ENCODE measurements at places on chromosomes 3 and 15.
A peak's percentile ranks its signal among the peaks of the same experiment; 100 is the strongest.

- no peak for DNase-seq
These were observed 662.0 kb upstream of the CCDC54 start for GRCh38 chr3:106715286-106715685.

- peak; percentile 5 for DNase-seq
These were observed 9.9 kb upstream of the RPL29 start for GRCh38 chr3:52005571-52005986.

DNA sequence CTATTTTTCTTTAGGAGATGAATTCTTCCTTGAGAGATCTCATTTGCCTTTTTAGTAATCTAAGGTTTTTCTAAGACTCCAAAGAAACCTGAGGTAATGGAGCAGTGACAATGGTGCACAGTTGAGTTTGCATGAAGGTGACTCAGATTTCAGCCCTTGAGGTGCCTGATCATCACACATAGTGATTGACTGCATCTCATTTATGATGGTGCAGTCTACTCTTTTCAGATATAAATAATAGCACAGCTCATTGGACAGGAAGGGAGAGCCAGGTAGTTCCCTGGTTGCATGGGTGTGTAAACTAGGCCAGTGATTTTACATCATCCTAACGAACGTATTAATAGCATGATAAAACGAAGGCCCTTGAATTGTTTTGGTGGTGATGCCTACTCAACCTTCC, 86.1 kb upstream of the SAMMSON start:
- DNase-seq: no peak

DNA sequence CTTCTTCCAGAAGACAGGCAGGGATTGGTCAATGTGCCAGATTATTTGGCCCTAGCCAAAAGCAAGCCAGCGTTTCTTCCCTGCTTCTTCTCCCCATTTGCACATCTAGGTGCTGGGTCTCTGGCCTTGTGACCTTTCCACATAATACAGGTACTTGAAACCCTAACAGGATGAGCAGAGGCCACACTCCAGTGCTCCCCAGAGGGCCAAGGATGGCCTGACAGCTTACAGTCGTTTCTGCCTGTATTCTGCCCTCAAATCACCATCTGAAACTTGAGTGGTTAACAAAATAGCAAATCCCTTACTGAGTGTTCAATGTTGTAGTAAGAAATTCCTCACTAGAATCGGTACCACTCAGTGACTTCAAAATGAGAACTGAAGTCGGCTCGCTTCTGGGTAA, 29.1 kb downstream of the MKRN2 start:
- no peak for DNase-seq

DNA sequence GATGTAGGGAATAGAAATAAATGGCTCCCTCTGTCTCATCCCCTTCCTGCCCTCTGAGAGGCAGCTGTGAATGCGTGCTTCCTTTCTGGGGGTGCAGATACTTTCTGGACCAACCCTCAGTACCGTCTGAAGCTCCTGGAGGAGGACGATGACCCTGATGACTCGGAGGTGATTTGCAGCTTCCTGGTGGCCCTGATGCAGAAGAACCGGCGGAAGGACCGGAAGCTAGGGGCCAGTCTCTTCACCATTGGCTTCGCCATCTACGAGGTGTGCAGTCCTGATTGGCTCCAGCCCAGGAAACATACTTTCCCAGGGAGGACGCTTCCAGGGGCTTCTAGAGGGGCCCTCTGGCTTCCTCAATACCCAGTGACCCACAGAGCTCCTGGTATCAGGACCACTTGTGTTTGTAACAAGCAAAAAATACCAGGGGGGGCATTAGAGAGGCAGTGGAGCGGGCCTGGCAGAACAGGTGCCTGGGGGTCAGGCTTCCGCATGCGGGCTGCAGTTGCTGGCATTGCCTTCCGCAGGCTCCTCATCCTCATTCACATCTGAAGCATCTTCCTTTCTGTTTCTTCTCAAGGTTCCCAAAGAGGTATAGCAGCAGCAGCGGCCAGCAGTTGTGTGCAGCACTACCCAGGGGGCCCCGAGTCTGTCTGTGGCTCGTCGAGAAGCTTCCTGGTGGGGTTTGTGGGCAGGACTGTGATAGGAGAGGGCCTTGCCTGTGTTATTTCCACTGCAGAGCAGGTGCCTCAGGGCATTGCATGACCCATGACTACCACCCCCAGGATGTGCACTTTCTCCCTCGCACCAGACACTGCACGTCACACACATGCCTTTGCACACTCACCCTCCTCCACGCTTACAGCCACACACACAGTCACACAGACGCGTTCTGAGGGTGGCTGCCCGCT, 42.5 kb downstream of the CAPN3 start:
- no peak for DNase-seq

DNA sequence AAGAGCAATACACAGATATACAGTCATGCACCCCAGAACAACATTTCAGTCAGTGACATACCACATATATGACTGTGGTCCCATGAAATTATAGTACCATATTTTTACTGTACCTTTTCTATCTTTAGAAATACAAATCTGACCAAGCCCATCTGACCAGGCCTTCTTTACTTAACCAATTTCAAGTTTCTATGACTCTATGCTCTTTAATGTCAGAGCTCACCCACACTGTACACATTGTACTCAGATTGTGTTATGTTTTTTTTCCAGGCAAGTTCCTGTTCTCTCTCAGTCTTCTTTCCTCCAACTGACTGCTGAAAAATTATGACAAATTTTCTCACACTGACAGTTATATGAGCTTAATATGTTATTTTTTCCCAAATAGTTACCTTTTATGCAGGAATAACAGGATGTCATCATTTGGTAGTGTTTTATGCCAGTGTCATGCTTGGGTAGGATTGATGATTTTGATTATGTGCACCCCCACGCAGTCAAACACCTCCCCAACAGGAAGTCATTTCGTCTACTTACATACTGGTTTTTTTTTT, 8.0 kb upstream of the CBLB start:
- DNase-seq: no peak

- DNase-seq: no peak
These were observed 65.2 kb downstream of the SLC9C1 start for GRCh38 chr3:112228786-112229185.

DNA sequence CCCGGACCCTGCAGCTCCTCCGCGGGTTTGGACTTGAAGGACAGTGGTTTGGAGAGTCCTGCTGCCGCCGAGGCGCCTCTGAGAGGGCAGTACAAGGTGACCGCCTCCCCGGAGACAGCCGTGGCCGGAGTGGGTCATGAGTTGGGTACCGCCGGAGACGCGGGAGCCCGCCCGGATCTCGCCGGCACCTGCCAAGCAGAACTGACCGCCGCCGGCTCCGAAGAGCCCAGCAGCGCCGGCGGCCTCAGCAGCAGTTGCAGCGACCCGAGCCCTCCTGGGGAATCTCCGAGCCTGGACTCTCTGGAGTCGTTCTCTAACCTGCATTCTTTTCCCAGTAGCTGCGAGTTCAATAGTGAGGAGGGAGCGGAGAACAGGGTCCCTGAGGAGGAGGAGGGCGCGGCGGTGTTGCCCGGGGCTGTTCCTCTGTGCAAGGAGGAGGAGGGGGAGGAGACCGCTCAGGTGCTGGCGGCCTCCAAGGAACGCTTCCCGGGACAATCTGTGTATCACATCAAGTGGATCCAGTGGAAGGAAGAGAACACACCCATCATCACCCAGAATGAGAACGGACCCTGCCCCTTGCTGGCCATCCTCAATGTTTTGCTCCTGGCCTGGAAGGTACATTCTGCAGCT, 634 bp downstream of the MINDY2 start:
- DNase-seq: peak; percentile 34

- DNase-seq: no peak
These were observed 350.7 kb downstream of the NSUN3 start for GRCh38 chr3:94413336-94414108.

DNA sequence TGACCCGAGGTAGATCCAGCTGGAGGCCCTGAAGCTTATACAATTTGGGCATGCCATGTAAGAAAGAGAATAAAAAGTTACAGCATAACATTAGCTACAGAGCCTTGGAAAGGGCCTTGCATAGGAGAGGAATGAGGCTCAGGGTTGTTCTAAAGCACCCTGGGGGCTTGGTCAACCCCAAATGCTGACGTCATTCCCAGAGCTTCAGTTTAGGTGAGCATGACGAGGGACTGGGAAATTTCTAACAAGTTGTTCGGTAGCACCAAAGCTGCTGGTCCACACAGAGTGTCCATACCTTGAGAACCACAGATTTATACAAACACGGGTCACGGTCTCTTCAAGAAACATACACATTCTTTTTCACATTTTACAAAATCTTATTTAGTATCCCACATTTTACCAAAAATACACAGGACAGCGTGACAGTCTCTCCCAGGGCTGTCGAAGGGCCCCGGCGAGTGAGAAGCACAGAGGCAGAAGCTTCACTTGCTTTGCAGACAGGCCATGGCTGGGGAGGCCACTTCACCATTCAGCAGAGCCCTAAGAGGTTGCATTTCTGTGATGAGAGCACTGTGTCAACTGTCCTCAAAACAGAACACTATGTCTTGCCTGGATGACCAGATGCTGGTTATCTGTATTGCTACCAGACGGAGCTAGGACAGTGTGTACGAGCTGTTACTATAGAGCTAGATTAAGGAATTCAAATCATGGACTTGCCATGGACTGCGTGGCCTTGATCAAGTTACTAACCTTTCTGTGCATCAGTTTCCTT, 68.2 kb upstream of the ARRDC4 start:
- DNase-seq: no peak

DNA sequence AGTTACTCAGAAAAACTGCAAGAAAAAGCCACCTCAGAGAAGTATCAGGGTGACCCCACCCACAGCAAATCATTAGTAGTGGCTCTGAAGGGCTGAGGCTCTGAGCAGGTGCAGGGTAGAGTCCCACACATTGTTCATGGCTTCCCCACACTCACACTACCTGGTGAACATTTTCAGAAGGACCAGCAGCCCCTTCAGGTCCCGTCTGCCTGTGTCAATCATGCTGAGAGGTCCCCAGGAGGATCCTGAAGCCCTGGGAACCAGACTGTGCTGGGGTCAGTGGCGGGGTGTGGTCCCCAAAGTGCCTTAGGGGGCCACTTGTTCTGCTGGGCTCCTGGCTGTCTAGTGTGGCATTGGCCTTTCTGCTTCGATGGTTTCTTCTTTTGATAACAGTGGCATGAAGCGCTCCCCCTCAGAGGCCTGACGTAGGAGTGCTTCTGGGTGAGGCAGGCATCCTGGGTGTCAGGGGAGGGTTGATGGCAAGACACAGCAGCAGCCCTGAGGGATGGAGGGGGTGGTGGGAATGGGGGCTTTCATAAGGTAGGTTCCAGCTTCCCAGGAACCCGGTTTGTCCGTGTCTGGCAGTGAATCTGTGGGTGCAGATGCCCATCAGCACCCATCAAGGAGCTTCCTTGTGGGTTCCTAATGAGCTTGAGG, 19.0 kb upstream of the FANCD2 start:
- no peak for DNase-seq

GRCh38 chr15:73369154-73369694, 466 bp upstream of the HCN4 start:
- no peak for DNase-seq

DNA sequence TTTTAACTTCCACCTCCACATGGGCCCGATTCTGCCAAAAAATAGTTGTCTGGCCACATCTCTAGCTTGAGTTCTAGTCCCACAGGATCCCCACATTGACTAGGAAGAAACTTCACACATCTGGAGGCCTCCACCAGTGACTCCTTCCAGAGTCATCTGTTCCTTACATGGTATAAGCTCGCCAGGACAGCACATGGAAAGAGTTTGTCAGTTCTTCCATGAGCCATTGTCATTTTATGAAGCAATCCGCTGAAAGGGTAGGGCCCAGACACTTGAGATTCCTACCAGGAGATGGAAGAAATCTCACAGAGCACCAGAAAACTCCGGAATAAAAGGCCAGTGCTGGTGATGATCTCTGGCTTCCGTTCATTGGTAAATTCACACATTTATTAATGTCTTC, 350.5 kb upstream of the ICE2 start:
- no peak for DNase-seq

GRCh38 chr15:48582452-48583247, 62.9 kb downstream of the FBN1 start:
- no peak for DNase-seq

DNA sequence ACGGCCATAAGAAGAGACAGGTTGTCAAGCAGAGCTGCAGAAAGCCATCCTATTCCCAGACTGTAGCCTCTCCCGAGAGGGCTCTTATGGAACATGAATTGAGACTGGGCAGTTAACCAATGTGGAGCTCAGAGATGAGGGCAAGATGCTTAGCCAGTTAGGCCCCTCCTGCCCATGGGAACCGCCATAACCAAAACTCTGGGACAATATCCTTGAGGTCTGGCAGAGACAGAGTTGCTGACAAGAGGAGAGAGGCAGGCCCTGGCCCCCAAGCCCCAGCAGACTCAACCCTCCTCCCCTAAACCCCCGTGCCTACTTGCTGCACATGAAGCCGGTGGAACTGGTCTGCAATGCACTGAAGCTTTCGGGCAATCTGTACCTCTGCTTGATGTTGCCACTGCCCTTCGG, 4.8 kb downstream of the BMF start:
- DNase-seq: no peak

DNA sequence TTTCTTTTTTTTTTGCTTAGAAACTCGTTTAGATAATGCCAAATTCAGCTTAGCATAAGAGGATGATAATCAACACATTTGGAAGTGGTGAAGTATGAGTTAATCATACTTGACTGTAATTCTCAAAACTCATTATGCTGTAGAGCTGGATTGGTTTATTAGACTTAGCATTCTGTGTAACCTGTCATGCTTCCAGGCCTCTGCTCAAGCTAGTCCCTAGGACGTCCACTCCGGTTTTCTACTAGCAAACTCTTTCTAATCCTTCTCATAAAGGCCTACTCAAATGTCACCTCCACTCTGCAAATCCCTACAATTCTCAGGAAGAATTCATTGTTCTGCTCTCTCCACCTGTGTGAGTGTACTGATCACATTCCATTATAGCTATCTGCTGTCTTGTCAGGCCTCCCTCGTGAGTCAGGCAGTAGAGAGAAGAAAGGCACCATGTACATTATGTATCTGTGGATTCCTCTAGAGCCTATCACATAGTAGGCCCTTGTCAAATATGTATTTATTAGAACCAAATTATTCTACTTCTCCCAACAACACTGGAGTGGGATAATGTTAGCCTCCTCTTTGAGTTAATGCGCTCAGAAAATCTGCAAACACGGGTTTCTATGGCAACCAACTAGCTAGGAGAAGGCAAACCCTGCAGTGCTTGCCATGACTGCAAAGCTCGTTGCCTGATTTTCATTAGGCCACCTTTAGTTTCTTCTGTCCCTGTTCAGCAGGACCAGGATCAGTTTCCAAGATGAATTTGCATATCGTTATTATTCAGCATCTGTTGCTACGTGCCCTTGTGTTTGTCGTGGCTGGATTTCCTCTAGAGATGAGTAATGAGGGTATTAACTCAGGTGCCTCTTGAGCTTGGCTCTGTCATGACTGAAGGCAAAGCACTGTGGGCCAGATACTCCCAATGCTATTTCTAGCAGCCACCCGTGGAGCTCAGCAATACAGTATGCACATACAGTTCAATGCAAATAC, 30.7 kb downstream of the ATP13A5 start:
- no peak for DNase-seq

GRCh38 chr3:33791477-33792166, 6.8 kb upstream of the PDCD6IP start:
- DNase-seq: no peak

Measured in stimulated activated CD4-positive, alpha-beta T cell treated with anti-CD3 and anti-CD28 coated beads, Interleukin-2, amount 100 ng/mL, for 24 hours (primary cell).